ENCODE measurements at places on chromosomes 6 and 20. TPM values are rescaled to one million over a fixed set of nuclear protein-coding genes. Genes with fewer than 3 reads are reported as not detected.

Gene BTNL2
- 0.12 TPM for total RNA-seq

Gene SPATA25
- total RNA-seq = 0.60 TPM

Gene EDN3
- total RNA-seq = not detected

Gene HLA-DOA
- total RNA-seq = under 0.01 TPM

Gene DEFB132
- not detected for total RNA-seq

Gene TGM3
- total RNA-seq = not detected

Gene SMIM28
- total RNA-seq = not detected

Gene FABP7
- total RNA-seq = not detected

Gene ELOVL2
- not detected for total RNA-seq

Gene HNF4A
- total RNA-seq = not detected

Gene HEY2
- total RNA-seq = 4.9 TPM

Gene MEI4
- total RNA-seq = not detected

Gene MLN
- total RNA-seq = not detected

Gene OXT
- total RNA-seq = not detected

Gene CTCFL
- not detected for total RNA-seq

Gene MOXD1
- 81.2 TPM for total RNA-seq

Gene BMP6
- 173 TPM for total RNA-seq

Gene PHACTR3
- not detected for total RNA-seq

Gene ZBTB46
- total RNA-seq = 4.8 TPM

Gene HRH3
- not detected for total RNA-seq

Gene C2
- total RNA-seq = 0.90 TPM

Gene ZNF184
- 7.1 TPM for total RNA-seq

Gene HIVEP1
- total RNA-seq = 5.1 TPM

Gene NKX2-2
- total RNA-seq = not detected

Gene OR2B6
- total RNA-seq = not detected

Gene WFDC5
- not detected for total RNA-seq

Gene JPH2
- total RNA-seq = 1.1 TPM

Gene FAM83D
- 5.6 TPM for total RNA-seq

Gene ID4
- total RNA-seq = 43.5 TPM

Gene ISM1
- not detected for total RNA-seq

Gene PRICKLE4
- 0.15 TPM for total RNA-seq

Gene TPD52L1
- 5.6 TPM for total RNA-seq

Gene RPS6KA2
- total RNA-seq = 96.3 TPM

Gene CDS2
- total RNA-seq = 19.5 TPM
